Stimulated activated CD4-positive, alpha-beta T cell treated with anti-CD3 and anti-CD28 coated beads, Interleukin-15, amount 100 ng/mL, for 48 hours (primary cell): ENCODE measurements at places on chromosomes 12 and 14.

DNA sequence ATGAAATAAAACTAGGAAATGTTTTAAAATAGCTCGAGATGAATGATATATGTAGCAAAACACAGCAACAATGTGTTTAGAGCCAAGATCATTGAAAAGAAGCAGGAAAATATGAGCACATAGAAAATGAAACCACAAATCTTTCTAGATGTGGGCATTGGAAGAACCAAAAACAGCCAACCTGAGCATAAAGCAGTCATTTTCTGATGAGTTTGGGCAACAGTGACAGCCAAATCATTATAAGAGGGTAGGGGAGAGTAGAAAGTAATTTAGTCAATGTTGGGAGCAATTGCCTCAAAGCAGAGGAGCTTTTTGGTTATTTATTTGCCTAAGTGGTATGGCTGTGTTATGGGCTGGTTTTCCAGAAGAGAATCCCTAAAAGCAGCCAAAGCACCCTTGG, 8.8 kb upstream of the BICDL1 start:
- no peak for DNase-seq

- no peak for DNase-seq
Observed at GRCh38 chr14:93976477-93977057, at the start of gene ASB2. Gene ASB2 (minus strand): TSS chr14:93976570. CDS start chr14:93964539, 12,031 bp downstream.

GRCh38 chr12:121112496-121112895, 20.2 kb upstream of the P2RX7 start:
- DNase-seq, result no peak

GRCh38 chr12:112938751-112939150, 477 bp downstream of the OAS3 start:
- DNase-seq, result no peak

DNA sequence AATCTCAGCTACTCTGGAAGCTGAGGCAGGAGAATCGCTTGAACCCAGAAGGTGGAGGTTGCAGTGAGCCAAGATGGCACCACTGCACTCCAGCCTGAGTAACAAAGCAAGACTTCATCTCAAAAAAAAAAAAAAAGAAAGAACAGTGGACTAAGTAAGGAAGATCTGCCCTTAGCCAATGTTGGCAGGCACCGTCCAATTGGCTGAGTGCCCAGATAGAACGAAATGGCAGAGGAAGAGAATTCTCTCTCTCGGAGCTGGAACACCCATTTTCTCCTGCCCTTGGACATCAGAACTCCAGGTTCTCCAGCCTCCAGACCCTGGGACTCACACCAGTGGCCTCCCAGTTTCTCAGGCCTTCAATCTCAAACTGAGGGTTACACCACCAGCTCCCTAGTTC, 49.9 kb downstream of the ESR2 start:
- no peak for DNase-seq
